ENCODE measurements at places on chromosomes 6 and 20. TPM values are rescaled to one million over a fixed set of nuclear protein-coding genes. Genes with fewer than 3 reads are reported as not detected.

DNA sequence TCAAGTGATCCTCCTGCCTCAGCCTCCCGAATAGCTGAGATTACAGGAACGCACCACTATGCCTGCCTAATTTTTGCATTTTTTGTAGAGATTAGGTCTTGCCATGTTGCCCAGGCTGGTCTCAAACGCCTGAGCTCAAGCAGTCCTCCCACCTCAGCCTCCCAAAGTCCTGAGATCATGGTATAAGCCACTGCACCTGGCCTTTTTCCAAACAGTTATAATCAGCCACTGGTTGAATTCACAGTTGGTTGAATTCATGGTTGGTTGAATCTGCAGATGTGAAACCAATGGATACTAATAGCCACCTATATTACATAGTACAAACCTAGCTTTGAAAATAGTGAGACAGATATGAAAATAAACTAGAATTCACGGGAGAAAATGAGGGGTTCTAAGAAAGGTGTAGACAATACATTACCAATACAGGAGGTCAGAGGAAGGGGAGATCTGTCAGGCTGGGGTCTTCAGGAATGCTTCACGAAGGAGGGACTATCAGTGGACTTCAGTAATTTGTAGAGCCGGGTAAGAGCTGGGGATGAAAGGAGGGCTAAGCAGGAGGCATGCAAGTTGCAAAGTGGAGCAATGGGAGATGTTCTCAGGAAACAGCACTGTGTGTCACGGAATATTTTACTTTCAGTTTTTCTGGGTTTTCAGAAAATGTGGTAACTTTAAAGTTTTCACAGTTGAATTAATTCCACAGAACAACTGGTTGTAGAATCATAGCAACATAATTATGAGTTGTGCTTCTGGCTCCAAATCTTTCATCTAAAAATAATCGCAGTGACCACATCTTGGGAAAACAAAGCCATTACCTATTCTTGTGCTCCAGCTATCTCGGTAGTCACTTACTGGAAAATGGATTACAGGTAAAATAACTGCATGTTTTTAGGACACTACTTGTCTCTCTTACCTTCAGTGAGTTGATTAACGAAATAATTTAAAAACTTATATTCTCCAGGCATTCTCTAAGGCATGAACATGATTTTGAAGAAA lies 12.9 kb upstream of the CEP85L start:
- no peak overlapping the region for H3K27ac ChIP-seq
- no peak for DNase-seq
- H3K36me3 ChIP-seq = no peaks in the 10 kb centered on the region
- H3K27me3 ChIP-seq = no peaks in the 10 kb centered on the region
- H3K4me1 ChIP-seq = no peaks in the 10 kb centered on the region

DNA sequence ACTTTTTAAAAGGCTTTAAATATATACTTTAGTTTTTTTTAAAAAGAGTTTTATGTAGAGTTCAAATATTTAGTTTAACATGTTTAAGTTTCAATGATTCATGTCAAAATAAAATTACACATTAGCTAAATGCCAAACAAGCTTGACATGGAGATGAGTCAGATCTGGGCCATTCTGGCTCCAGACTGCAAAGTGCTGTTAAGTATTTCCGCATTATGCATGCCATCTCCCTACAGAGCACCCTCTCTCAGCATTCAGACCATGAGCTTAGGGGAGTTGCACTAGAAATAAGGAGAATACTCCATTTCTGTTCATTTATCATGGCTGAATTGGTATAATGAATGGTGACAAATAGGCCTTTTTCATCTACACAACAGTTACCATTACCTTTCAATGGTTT lies 21.5 kb upstream of the HS3ST5 start:
- peaks cover 78% of the 10 kb centered on the region for H3K4me1 ChIP-seq
- peak; percentile 21 for DNase-seq
- H3K4me3 ChIP-seq = peak overlapping the region; percentile 19
- no peaks in the 10 kb centered on the region for H3K36me3 ChIP-seq
- H3K27me3 ChIP-seq = no peaks in the 10 kb centered on the region

DNA sequence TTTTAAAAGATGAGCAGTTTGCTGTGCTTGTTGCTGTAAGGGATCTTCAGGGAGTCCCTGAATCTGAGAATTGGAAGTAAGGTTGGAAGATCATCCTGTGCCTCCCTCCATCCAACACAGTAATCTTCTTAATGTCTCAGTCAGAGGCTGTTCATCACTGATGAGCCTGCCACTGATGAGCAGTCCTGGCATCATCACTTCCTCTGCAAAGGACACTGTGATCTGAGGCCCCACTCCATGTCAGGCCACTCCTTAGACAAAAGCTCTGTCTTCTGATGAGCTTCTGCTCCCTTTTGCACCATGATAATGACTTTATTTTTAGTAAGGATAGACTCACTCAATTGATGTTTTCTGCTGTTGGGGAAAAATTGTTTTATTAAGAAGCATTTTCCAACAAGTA lies 121.0 kb downstream of the UST start:
- H3K27ac ChIP-seq = no peak overlapping the region
- H3K4me1 ChIP-seq = peaks cover 85% of the 10 kb centered on the region
- no peak for DNase-seq

DNA sequence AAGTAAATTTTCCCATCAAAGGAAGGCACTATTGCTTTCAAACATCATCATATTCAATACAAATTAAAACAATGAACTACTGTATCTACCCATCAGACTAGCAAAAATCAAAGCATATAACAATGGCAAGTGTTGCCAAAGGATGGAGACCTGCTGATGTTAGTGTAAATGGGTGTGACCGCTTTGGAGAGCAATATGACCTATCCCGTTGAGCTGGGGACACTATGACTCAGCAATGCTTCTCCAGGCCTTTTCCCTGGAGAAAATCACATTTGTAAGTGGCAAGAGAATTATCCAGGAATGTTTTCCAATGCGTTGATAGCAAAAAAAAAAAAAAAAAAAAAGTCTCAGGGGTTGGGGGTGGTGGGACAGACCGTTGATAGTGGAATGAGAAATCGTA lies 46.1 kb downstream of the PHACTR3 start:
- DNase-seq = no peak
- H3K36me3 ChIP-seq = peaks cover 17% of the 10 kb centered on the region
- no peak overlapping the region for H3K27ac ChIP-seq
- H3K4me1 ChIP-seq = no peaks in the 10 kb centered on the region
- peaks cover 38% of the 10 kb centered on the region for H3K27me3 ChIP-seq

DNA sequence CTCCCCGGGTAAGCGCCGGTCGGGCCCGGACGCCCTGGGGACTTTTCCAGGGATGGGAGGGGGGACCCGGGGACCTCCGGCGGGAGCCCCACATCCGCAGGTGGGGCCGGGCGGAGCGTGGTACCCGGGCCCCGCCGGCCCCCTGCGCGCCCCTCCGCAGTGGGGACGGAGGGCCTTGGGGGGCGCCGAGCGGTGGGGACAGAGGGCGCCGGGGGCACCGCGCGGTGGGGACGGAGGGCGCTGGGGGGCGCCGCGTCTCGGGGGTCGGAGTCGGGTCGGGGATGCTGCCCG lies 270 bp downstream of the PLEKHG1 start:
- no peaks in the 10 kb centered on the region for H3K36me3 ChIP-seq
- H3K27ac ChIP-seq = no peak overlapping the region
- no peak for DNase-seq
- peaks cover 19% of the 10 kb centered on the region for H3K4me1 ChIP-seq
- H3K4me3 ChIP-seq = no peak overlapping the region

GRCh38 chr20:62732031-62732760 lies 23.6 kb downstream of the NTSR1 start:
- no peaks in the 10 kb centered on the region for H3K36me3 ChIP-seq
- no peaks in the 10 kb centered on the region for H3K4me1 ChIP-seq
- no peak overlapping the region for H3K27ac ChIP-seq
- DNase-seq = no peak

DNA sequence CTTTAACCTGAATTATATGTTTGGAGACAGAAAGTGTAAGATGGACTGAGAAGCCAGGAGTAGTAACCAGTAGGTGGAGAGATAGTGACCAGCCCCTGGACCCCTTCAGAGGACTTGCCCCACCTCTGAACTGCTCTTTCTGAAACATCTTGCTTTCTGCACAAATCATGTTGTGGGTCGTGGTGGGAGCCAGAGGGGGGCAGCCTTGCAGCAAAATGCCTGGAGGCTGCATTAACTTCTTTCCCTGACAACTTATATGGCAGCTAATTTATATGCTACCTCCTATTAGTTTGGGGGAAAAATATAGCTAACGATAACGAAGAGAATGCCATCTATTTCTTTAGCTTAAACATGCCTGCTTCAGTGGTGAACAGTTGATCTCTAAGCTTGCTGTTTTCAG lies 859.8 kb downstream of the MAFB start:
- no peaks in the 10 kb centered on the region for H3K27me3 ChIP-seq
- H3K4me3 ChIP-seq = no peak overlapping the region

GRCh38 chr6:166648846-166649245 lies 21.8 kb upstream of the RPS6KA2 start:
- H3K27me3 ChIP-seq = no peaks in the 10 kb centered on the region
- no peak overlapping the region for H3K4me3 ChIP-seq
- H3K4me1 ChIP-seq = peaks cover 20% of the 10 kb centered on the region

- no peaks in the 10 kb centered on the region for H3K27me3 ChIP-seq
- DNase-seq = no peak
- H3K4me3 ChIP-seq = no peak overlapping the region
- H3K4me1 ChIP-seq = peaks cover 11% of the 10 kb centered on the region
Observed at GRCh38 chr6:38352636-38353035, 287.1 kb downstream of the BTBD9 start.

- H3K4me1 ChIP-seq = peaks cover 8% of the 10 kb centered on the region
- no peak overlapping the region for H3K4me3 ChIP-seq
- peak; percentile 33 for DNase-seq
- peaks cover 7% of the 10 kb centered on the region for H3K27me3 ChIP-seq
- no peaks in the 10 kb centered on the region for H3K36me3 ChIP-seq
Observed at GRCh38 chr6:40164345-40164755, 230.1 kb upstream of the MOCS1 start.

GRCh38 chr6:53119349-53119748 lies 29.3 kb downstream of the GCM1 start:
- H3K4me1 ChIP-seq = peaks cover 38% of the 10 kb centered on the region
- no peak for DNase-seq
- no peak overlapping the region for H3K4me3 ChIP-seq

DNA sequence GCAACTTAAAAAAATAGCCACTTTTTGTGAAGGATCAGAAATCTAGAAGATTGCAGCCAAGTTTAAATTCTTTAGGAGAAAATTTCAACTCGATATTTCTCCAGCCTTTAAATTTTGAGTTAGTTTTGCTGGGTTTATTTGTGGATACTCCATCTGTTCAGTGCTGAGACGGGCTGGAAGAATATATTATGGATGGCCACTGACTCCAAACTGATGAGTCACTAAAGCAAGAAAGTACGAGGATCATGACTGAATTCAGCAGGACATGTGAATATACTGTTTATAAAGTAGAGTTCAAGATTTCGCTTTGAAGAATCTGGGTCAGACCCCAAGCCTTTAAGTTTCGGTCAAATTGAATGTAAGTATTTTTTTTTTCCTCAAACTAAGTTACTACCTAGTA lies 199.5 kb downstream of the ADGRB3 start:
- no peaks in the 10 kb centered on the region for H3K36me3 ChIP-seq
- no peak overlapping the region for H3K27ac ChIP-seq
- no peak for DNase-seq
- H3K4me1 ChIP-seq = no peaks in the 10 kb centered on the region
- H3K27me3 ChIP-seq = no peaks in the 10 kb centered on the region

GRCh38 chr6:3379482-3380060 lies 77.3 kb downstream of the SLC22A23 start:
- H3K27me3 ChIP-seq = no peaks in the 10 kb centered on the region
- DNase-seq = no peak
- no peak overlapping the region for H3K4me3 ChIP-seq
- peak overlapping the region; percentile 61 for H3K27ac ChIP-seq

- no peak overlapping the region for H3K4me3 ChIP-seq
- DNase-seq = no peak
- no peak overlapping the region for H3K27ac ChIP-seq
- no peaks in the 10 kb centered on the region for H3K4me1 ChIP-seq
- peaks cover 15% of the 10 kb centered on the region for H3K36me3 ChIP-seq
Observed at GRCh38 chr6:530425-530824, 126.5 kb downstream of the HUS1B start.

DNA sequence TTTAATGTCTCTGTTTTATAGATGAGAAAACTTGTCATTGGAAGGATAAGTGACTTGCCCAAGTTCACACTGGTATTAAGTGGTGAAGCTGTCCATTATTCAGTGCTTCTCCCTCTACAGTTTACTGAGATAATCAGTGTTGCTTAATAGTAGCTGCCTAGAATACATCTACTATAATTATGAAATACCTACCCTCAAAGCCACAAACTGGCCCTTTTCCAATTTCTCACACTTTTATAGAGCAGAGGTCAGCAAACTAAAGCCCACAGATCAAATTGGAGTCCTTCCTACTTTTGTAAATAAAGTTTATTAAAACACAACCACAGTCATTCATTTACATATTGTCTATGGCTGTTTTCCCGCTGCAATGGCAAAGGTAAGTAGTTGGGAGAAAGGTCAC lies 73.5 kb downstream of the EYS start:
- peaks cover 40% of the 10 kb centered on the region for H3K36me3 ChIP-seq
- DNase-seq = no peak
- 0 out of 2 replicates have a peak, but pooled peaks cover 2% of the 10 kb centered on the region for H3K27me3 ChIP-seq
- no peak overlapping the region for H3K4me3 ChIP-seq
- no peak overlapping the region for H3K27ac ChIP-seq
- H3K4me1 ChIP-seq = no peaks in the 10 kb centered on the region

- H3K27me3 ChIP-seq = no peaks in the 10 kb centered on the region
- H3K4me3 ChIP-seq = no peak overlapping the region
- H3K27ac ChIP-seq = no peak overlapping the region
- H3K4me1 ChIP-seq = peaks cover 14% of the 10 kb centered on the region
Observed at GRCh38 chr6:163608204-163608644, 193.7 kb downstream of the QKI start.

GRCh38 chr6:152745509-152746171 lies 5.0 kb upstream of the VIP start:
- H3K36me3 ChIP-seq = no peaks in the 10 kb centered on the region
- no peak overlapping the region for H3K4me3 ChIP-seq
- H3K4me1 ChIP-seq = peaks cover 13% of the 10 kb centered on the region
- no peak overlapping the region for H3K27ac ChIP-seq
- no peak for DNase-seq

- H3K4me1 ChIP-seq = peaks cover 61% of the 10 kb centered on the region
- DNase-seq = no peak
- peak overlapping the region; percentile 74 for H3K27ac ChIP-seq
Observed at GRCh38 chr6:677919-678318, 15.0 kb downstream of the EXOC2 start.

The PGC gene
- 0.62 TPM for total RNA-seq

The TMEM244 gene
- total RNA-seq = not detected

The SMIM8 gene
- total RNA-seq = 11.2 TPM

The FOXF2 gene
- total RNA-seq = not detected

The MICAL1 gene
- 51.6 TPM for total RNA-seq

The FAM83C gene
- total RNA-seq = not detected

The PANK2 gene
- total RNA-seq = 60.3 TPM

Data from WTC11 (cell line).